Endodermal cell (in vitro differentiated cells): ENCODE measurements at places on chromosomes 4 and X. TPM values are rescaled to one million over a fixed set of nuclear protein-coding genes. Genes with fewer than 3 reads are reported as not detected.

DNA sequence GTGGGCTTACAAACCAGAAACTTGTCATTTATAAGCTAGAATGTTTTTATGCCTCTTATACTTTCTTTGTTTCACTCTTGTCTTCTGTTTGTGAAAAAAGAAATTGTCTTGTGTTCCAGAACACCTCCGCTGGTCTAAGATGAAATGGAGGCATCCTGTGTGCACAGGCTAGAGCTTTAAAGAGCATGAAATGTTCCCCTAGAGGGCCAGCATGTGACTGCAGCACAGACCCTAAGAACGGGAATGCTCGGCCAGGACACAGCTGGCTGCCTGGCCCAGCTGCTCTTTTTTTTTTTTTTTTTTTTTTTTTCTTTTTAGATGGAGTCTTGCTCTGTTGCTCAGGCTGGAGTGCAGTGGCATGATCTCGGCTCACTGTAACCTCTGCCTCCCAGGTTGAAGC, 33.6 kb downstream of the SETD7 start:
- H3K27me3 ChIP-seq: no peaks in the 10 kb centered on the region
- peak overlapping the region; percentile 80 for H3K27ac ChIP-seq
- peak; percentile 63 for DNase-seq
- H3K36me3 ChIP-seq: peaks cover 80% of the 10 kb centered on the region

DNA sequence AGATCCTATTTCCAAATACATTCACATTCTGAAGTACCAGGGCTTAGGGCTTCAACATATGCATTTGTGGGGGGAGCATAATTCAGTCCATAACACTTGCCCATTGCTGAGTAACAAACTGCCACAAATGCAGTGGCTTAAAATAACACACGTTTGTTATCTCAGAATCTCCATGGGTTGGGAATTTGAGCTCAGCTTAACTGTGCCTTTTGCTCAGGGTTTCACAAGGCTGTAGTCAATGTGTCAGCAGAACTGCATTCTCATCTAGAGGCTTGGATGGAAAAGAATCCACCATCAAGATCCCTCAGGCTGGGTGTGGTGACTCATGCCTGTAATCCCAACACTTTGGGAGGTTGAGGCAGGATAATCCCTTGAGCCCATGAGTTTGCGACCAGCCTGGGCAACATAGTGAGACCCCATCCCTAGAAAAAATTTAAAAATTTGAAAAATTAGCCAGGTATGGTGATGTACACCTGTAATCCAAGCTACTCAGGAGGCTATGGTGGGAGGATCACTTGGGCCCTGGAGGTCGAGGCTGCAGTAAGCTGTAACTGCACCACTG, 25.8 kb upstream of the TBL1X start:
- no peak overlapping the region for H3K27ac ChIP-seq
- H3K4me3 ChIP-seq: no peak overlapping the region
- H3K4me1 ChIP-seq: no peaks in the 10 kb centered on the region
- no peaks in the 10 kb centered on the region for H3K36me3 ChIP-seq

GRCh38 chrX:47748576-47748975, 88.1 kb upstream of the ZNF81 start:
- no peaks in the 10 kb centered on the region for H3K4me1 ChIP-seq
- no peak overlapping the region for H3K27ac ChIP-seq
- no peaks in the 10 kb centered on the region for H3K27me3 ChIP-seq
- DNase-seq: no peak

GRCh38 chr4:99710681-99711345, 53.2 kb upstream of the C4orf54 start:
- H3K36me3 ChIP-seq: no peaks in the 10 kb centered on the region
- peaks cover 4% of the 10 kb centered on the region for H3K4me1 ChIP-seq
- no peaks in the 10 kb centered on the region for H3K27me3 ChIP-seq

DNA sequence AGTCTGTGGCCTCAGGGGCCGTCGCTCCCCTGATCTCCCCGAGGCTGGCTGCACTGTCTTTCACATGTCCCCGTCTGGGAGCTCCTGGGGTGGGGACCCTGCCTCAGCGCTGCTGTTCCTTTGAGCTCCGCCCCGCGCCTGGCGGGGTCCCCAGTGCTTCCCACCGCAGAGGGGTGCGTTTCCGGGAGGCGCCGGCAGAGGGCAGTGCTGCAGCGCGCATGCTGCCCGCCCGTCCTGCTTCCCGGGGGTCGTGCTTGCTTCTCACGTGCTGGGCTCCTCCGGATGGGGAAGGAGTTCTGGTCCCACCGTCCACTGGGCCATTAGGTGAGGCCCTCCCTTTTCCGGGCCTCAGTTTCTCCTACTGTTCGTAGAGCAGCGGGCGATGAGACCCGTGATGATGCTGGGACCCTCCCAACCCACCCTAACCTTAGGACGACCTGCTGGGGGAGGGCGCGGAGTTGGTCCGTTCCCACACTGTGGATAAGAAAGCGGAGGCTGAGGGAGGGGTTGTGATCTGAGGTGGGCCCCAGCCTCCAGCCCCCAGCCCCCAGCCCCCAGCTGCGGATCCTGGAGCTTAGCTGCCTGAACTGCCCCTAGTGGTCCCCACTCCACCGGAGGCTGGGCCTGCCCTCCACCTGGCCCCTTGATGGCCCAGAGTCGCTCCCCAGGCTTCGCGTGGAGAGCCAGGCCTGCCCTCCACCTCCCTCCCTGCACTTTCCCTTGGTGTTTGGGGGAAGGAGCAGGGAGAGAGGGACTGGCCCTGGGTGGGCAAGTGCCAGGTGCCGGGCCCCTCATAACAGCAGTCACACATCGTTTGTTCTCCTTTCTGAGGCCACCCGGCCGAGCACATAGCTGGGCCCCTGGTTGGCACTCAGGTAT, 15.3 kb downstream of the CPZ start:
- H3K36me3 ChIP-seq: peaks cover 12% of the 10 kb centered on the region
- DNase-seq: peak; percentile 95
- H3K27ac ChIP-seq: no peak overlapping the region
- no peaks in the 10 kb centered on the region for H3K27me3 ChIP-seq
- no peak overlapping the region for H3K4me3 ChIP-seq

DNA sequence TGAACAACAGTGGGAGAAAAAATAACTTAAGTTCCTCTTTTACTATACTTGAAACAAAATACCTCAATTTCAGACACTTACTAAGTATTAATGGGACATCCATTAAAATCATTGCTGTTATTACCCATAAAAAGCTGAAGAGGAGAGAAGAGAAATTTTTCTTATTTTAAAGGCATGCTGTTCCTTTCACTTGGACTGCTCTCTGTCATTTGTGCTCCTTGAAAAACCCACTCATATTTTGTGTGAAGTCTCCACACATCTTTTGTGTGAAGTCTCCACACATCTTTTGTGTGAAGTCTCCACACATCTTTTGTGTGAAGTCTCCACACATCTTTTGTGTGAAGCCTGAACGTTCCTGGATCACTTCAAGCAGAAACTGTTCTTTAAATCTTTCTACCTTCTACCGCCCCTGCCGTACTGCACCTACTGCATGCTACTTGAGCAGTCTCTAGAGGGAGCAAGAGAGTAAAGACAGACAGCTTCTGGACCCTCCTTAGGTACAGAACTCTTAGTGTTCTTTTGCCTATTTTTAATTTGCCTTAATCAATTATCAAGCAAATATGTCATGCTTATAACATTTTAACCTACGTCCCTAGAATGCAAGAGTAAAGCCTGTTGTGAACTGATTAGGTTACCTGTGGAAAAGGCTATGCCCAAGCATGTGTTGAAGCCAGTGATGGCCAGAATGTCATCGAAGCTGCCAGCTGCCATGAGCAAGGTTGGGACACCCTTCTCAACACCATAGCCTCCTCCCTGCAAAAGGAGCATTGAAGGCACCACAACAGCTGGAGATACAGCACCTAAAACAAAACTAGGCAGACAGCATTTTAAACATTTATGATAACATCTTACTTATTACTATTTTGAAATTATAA, 27.1 kb upstream of the SLC9B1 start:
- no peak overlapping the region for H3K27ac ChIP-seq
- no peaks in the 10 kb centered on the region for H3K36me3 ChIP-seq
- H3K4me3 ChIP-seq: no peak overlapping the region
- H3K4me1 ChIP-seq: no peaks in the 10 kb centered on the region
- peak; percentile 68 for DNase-seq

GRCh38 chrX:50617183-50617582, 146.6 kb upstream of the DGKK start:
- no peaks in the 10 kb centered on the region for H3K27me3 ChIP-seq
- DNase-seq: no peak
- H3K27ac ChIP-seq: no peak overlapping the region

- no peak overlapping the region for H3K27ac ChIP-seq
- H3K4me1 ChIP-seq: peaks cover 47% of the 10 kb centered on the region
- peak overlapping the region; percentile 9 for H3K4me3 ChIP-seq
- H3K27me3 ChIP-seq: no peaks in the 10 kb centered on the region
- no peak for DNase-seq
Observed at GRCh38 chr4:87018753-87019152, 83.9 kb downstream of the AFF1 start.

DNA sequence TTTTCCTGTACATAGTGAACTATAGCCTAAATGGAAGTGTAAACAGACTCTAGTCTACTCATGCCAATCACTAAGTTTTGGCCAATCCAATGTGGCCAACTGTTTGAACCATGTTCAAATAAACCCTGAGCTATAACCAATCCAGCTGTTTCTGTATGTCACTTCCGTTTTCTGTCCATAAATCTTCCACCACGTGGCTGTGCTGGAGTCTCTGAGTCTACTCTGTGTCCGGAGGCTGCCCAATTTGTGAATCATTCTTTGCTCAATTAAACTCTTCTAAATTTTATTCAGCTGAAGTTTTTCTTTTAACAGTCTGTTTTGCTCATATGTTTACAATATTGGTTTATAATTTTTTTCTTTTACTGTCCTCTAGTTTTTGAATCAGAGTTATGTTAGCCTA, 112.3 kb upstream of the BANK1 start:
- no peaks in the 10 kb centered on the region for H3K27me3 ChIP-seq
- H3K4me3 ChIP-seq: no peak overlapping the region
- DNase-seq: no peak

DNA sequence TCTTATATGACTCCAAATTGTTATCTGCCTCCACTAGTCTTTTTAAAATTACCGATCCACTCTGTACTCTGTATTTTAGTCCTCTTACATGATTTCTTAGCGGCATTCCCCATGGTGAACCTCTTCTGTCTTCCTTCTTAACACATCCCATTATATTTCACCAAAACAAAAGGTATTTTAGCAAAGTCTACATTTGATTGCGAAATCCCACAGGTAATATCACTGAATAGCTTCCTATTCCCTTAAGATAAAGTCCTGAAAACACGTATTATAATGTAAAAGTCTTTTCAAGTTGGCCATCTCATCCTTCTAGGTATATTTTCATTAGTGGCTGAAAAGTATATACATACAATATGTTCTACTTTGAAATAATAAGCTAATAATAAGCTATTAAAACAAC, 2016.0 kb upstream of the IGFBP7 start:
- no peak for DNase-seq
- no peaks in the 10 kb centered on the region for H3K36me3 ChIP-seq
- no peaks in the 10 kb centered on the region for H3K4me1 ChIP-seq
- H3K27ac ChIP-seq: no peak overlapping the region

DNA sequence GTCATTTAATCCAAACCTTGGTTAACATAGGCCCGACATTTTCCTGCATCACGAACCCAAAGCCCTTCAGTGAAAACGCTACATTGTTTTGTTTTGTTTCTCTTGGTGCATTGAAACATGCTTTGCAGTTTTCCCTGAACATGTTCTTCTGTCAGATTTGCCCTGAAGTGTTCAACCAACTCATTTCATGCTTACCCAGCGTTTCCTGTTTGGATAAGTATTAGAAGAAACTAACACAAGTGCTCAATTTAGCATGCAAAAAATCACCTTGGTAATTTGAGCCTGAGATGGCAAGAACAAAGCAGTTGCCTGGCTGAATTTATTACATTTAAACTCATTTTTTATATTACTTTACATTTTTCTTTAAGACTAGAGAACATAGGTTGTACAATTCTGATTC, 160.1 kb upstream of the VCX3A start:
- H3K36me3 ChIP-seq: no peaks in the 10 kb centered on the region
- no peak overlapping the region for H3K4me3 ChIP-seq
- H3K27ac ChIP-seq: no peak overlapping the region
- no peaks in the 10 kb centered on the region for H3K27me3 ChIP-seq
- DNase-seq: no peak
- H3K4me1 ChIP-seq: no peaks in the 10 kb centered on the region

DNA sequence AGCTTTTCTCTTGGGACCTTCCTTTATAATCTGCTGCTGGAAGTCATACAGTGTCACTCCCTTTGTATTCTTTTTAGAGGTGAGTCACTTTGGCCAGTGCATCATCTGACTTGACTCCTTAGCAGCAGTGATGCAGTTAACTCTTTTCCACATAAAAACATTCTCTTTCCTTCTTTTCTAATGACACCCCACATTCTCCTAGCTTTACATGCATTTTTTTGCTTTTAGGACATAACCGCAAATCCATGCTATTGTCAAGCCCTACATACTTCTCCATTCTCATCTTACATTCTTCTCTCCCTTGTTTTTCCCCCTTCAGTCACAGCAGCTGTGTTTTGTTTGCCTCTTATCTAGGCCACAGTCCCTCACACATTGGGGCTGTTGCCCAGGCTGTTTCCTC, 55.1 kb downstream of the ZNF330 start:
- H3K27me3 ChIP-seq: peaks cover 16% of the 10 kb centered on the region
- H3K27ac ChIP-seq: no peak overlapping the region
- DNase-seq: no peak
- no peaks in the 10 kb centered on the region for H3K36me3 ChIP-seq
- no peak overlapping the region for H3K4me3 ChIP-seq
- H3K4me1 ChIP-seq: peaks cover 30% of the 10 kb centered on the region

DNA sequence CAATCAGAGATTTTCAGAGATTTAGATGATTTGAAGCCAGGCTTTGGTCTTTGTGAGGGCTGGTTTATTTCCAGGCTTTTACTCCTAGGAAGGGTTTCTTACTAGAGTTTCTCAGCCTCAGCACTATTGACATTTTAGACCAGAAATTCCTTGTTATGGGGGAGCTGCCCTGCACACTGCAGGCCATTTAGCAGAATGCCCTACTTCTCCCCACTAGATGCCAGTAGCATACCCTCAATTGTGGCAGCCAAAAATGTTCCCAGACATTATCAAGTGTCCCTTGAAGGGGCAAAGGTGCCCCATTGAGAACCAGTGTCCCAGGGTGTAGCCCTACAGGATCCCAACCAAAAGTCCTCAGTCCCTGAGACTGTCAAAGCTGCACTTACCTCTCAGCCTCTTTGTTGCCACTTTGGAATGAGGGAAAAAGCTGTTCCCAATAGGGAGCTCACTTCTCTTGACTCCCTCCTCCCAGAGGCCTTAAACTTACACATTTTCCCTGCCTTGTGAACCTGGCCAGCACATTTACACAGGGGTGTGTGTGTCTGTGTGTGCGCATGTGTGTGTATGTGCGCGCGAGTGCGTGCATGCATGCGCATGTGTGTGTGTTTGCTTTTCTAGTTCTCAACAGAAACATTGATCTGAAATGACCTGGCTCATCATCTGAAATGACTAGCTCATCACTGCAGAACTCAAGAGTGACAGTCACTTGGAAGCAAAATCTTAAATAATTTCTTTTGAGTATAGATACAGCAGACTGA, 231.4 kb downstream of the QDPR start:
- no peak overlapping the region for H3K4me3 ChIP-seq
- H3K36me3 ChIP-seq: no peaks in the 10 kb centered on the region
- H3K27ac ChIP-seq: no peak overlapping the region

SUPT20HL1 gene
- total RNA-seq: not detected in 3 replicates

C4orf17 gene
- total RNA-seq: not detected in 2 replicates

PDGFRA gene
- total RNA-seq: 7.6 to 16.0 TPM (median 7.8 TPM) in 3 replicates

FATE1 gene
- total RNA-seq: not detected in 3 replicates
